ENCODE measurements at places on chromosomes 7 and 10.

GRCh38 chr10:91683975-91684374 lies 51.1 kb upstream of the PPP1R3C start:
- no peak for DNase-seq

DNA sequence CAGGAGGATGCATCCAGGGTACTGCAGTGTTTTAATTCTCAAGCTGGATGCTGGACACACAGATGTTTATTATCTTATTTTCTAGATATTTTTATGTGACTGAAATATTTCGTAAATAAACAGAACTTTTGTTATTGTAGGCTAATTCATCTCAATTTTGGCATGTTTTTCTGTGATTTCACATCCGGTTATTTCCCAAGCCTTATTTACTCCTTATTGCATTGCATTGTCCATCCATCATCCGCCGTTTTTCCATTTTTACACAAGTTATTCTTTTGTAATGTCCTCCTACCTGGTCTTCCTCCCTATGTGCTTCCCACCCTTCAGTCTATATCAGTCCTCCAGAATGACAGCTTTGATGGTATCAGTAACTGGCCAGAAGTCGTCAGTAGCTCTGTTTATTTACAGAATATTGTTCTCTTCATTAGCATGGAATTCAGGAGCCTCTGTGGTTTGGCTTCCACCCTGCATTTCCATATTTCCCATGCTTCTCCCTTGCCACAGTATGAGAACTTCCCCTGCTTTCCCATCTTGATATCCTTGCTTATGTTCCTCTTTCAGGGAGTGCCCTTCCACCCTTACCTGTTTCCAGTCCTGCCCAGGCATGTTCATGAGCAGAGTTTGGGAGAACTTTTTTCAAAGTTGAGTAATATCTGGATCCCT lies 16.1 kb downstream of the GNAI1 start:
- no peak for DNase-seq

GRCh38 chr10:100972904-100973535 lies 3.7 kb downstream of the SEMA4G start:
- no peak for DNase-seq

DNA sequence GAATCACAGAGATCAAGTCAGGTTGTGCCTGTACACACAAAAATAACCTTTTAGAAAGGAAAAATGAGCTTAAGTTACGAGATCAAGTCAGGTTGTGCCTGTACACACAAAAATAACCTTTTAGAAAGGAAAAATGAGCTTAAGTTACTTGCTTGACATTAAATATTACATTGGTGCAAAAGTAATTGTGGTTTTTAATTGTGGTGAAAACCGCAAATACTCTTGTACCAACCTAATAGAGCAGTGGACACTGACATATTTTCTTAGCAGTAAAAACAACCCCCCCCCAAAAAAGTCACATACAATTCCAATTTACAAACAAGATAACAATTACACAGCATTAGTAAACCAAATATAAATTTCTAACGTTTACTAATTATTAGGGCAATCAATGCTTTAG lies 595.6 kb downstream of the GRM8 start:
- no peak for DNase-seq

GRCh38 chr10:84701370-84701720 lies 373.0 kb downstream of the CCSER2 start:
- no peak for DNase-seq

All from ovary (tissue), 10 donors.